ENCODE measurements at places on chromosomes 2 and 18.

- no peak for DNase-seq
Observed at GRCh38 chr2:224671731-224672130, 44.4 kb downstream of the CCDC195 start.

- no peak for DNase-seq
Observed at GRCh38 chr2:73033142-73033765, 38.3 kb downstream of the SFXN5 start.

DNA sequence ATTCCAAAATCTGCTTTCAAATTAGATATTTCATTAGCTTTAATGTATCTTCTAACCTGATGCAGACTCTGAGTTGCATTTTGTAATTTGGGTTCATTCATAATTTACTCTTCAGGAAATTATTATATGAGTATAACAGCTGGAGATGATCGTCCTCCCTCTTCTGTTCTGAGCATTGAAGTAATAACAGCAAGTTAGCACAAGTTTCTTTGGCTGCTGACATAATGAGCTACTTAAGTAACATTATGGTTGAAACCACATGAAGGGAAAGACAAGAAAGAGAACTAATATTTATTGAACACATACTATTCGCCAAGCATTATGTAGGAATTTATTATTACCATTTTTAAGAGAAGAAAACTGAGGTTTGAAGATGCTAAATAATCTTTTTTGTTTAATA lies 75.1 kb downstream of the CPO start:
- no peak for DNase-seq

DNA sequence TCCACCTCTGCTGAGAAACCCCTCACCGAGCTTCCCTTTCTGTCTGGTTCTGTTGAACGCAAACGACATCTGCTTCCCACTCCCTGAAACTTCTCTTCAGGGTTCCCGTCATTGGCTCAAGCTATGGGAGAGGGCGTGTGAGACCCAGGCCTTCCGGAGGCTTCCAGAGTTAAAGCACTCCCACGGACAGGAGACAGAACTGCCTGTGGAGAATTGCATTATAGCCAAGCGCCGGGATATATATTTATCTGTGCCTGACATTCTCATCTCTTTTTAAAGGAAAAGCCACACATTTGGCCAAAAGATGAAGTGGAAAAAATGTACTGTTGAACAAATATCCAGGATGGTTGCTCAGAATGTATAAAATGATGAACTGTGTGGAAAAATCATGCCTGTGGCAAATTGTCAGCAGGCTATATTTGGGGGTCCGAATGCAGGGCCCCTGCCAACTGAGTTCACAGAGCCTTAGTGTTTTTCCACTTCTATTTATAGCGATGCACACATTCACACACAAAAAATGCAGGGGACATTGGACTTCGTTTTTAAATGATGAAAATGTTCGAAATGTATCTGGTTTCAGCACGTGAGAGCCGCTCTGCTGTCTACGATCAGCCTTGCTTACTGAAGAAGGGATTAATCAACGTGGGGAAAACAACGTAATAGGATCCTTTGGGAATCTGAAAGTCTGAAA lies 59.5 kb downstream of the E2F6 start:
- no peak for DNase-seq
